Activated B cell treated with CpG ODN at 0.5 μM for 24 hours (primary cell): ENCODE measurements at places on chromosomes 13 and 19. TPM values are rescaled to one million over a fixed set of nuclear protein-coding genes. Genes with fewer than 3 reads are reported as not detected.
A peak's percentile ranks its signal among the peaks of the same experiment; 100 is the strongest.

- no peak for DNase-seq
- H3K27me3 ChIP-seq: no peaks in the 10 kb centered on the region
- H3K27ac ChIP-seq: no peak overlapping the region
- no peaks in the 10 kb centered on the region for H3K4me1 ChIP-seq
- no peaks in the 10 kb centered on the region for H3K36me3 ChIP-seq
Measured at GRCh38 chr13:59537500-59537899, 626.2 kb downstream of the DIAPH3 start.

Gene ZNF844
- total RNA-seq: 24.8 and 27.7 TPM in 2 replicates

Gene TMEM255B
- 5.2 and 6.2 TPM in 2 replicates for total RNA-seq

DNA sequence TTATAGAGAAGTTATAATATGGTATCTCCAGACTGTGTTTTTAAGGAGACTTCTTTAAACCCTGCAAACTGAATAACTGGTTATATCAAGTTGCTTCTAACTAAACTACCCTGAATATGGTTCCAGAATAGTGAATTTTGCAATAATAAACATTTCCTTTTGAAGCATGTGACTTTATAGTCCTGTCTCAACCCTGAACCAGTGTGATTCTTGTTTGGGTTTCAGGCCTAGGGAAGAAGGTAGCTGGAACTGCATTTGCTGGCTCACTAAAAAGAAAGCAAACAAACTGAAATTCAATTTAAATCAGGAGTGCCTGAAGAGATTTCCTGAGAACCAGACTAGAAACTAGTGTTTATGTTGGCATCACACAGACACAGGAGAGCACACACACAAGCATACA lies 4.9 kb downstream of the ARHGEF7 start:
- H3K4me1 ChIP-seq: peaks cover 5% of the 10 kb centered on the region
- H3K27ac ChIP-seq: no peak overlapping the region
- H3K27me3 ChIP-seq: peaks cover 40% of the 10 kb centered on the region
- no peaks in the 10 kb centered on the region for H3K36me3 ChIP-seq
- H3K4me3 ChIP-seq: no peak overlapping the region

DNA sequence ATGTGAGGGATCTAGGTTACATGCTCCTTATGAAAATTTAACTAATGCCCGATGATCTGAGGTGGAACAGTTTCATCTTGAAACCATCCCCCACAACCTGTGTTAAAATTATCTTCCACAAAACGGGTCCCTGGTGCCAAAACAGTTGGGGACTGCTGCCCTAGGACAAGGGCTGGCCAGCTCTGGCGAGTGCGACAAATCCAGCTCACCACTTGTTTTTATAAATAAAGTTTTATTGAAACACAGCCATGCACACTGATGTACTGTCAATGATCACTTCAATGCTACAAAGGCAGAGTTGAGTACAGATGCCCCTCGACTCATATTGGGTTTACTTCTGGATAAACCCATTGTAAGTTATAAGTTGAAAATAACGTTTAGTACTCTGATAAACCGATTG lies 235.3 kb downstream of the ATP8A2 start:
- H3K36me3 ChIP-seq: no peaks in the 10 kb centered on the region
- DNase-seq: no peak
- H3K27ac ChIP-seq: no peak overlapping the region
- H3K4me3 ChIP-seq: no peak overlapping the region

GRCh38 chr13:50255639-50256038 lies 240.4 kb downstream of the KCNRG start:
- H3K36me3 ChIP-seq: no peaks in the 10 kb centered on the region
- no peak for DNase-seq
- H3K27ac ChIP-seq: no peak overlapping the region

Gene FCER2
- 191 and 193 TPM in 2 replicates for total RNA-seq

Gene DACT3
- total RNA-seq: 0.49 and 0.75 TPM in 2 replicates

Gene NTN5
- 0.54 and 0.71 TPM in 2 replicates for total RNA-seq

GRCh38 chr13:60329221-60329923 lies 67.6 kb upstream of the TDRD3 start:
- H3K27me3 ChIP-seq: peaks cover 10% of the 10 kb centered on the region
- no peak overlapping the region for H3K27ac ChIP-seq
- no peak for DNase-seq
- H3K36me3 ChIP-seq: no peaks in the 10 kb centered on the region

Gene ZNF560
- 0.15 TPM in 1 of 2 replicates, not detected in the other for total RNA-seq

GRCh38 chr13:30381049-30381448 lies 41.2 kb upstream of the UBE2L5 start:
- no peak overlapping the region for H3K4me3 ChIP-seq
- peaks cover 28% of the 10 kb centered on the region for H3K4me1 ChIP-seq
- H3K27me3 ChIP-seq: no peaks in the 10 kb centered on the region
- no peak overlapping the region for H3K27ac ChIP-seq
- no peaks in the 10 kb centered on the region for H3K36me3 ChIP-seq

DNA sequence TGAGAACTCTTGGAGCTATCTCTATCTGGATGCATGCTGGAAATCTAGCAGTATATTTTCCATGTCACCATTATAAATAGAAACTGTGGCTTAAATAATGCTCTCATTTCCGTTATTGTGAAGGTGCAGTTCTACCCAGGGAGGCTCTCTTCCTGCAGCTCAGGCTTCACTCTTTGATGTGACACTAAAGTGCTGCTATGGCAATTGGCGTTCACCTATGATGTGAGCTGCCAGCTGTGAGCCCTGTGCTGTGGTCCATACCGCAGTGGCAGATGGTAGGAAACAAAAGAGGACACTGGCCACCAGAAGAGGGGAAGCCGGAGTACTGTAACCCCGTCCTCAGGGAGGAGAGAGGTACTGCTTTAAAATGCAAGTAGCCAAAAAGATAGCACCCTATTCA lies 40.6 kb upstream of the ZNF681 start:
- no peaks in the 10 kb centered on the region for H3K27me3 ChIP-seq
- no peak for DNase-seq
- peaks cover 32% of the 10 kb centered on the region for H3K4me1 ChIP-seq
- no peaks in the 10 kb centered on the region for H3K36me3 ChIP-seq

Gene COL4A1
- total RNA-seq: not detected in 2 replicates

DNA sequence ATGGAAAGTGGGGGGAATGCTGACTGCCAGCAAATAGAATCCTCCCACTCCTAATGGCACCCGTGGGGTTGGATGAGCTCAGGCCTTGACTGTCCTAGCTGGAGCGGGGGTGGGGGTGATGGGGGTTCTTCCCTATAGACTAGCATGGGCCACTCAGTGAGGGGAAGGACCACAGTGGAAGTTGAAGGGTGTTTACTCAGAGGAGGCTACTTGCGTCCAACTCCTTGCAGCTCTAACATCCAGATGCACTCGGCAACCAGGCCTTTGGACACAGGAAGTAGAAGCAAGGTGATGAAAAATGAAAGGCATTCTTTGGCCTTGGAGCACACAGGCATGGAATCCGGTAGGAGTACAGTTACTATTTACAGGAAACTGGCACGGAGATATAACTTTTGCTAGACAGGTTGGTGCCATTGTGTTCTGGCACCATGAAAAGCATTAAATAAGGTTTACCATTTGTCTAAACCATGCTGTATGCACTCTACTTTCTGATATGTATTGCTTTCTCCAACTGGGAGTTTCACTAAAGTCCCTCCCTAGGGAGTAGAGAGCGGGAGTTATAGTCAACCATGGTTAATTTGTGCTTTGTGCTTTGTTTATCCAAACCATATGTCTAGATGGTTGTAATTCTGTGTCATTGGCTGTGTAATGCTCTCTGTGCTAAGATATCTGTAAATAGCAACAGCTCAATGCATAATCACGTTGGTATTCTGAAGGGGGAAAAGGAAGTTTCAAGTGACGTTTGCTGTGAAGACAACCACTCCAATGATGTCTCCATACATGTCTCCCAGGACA lies 125.3 kb downstream of the TSHZ3 start:
- no peak for DNase-seq
- H3K4me1 ChIP-seq: no peaks in the 10 kb centered on the region

DNA sequence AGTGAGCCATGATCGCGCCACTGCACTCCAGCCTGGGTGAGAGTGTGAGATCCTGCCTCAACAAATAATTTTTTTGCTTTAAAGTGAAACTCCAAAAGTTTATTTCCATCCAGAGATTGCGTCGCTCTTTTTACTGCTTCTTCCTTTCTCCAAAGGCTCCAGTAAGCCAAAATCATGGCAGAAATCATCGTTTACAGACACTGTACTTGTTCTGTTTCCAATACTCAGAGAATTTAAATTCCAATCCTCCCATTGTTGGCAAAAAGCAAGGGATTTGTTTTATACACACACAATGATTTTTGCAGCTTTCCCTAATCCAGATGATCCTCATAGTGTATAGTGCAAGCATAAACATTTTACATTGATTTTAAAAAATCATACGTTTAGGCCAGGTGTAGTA lies 15.3 kb downstream of the FBXO27 start:
- no peak for DNase-seq
- no peak overlapping the region for H3K27ac ChIP-seq
- no peaks in the 10 kb centered on the region for H3K4me1 ChIP-seq
- no peaks in the 10 kb centered on the region for H3K36me3 ChIP-seq

DNA sequence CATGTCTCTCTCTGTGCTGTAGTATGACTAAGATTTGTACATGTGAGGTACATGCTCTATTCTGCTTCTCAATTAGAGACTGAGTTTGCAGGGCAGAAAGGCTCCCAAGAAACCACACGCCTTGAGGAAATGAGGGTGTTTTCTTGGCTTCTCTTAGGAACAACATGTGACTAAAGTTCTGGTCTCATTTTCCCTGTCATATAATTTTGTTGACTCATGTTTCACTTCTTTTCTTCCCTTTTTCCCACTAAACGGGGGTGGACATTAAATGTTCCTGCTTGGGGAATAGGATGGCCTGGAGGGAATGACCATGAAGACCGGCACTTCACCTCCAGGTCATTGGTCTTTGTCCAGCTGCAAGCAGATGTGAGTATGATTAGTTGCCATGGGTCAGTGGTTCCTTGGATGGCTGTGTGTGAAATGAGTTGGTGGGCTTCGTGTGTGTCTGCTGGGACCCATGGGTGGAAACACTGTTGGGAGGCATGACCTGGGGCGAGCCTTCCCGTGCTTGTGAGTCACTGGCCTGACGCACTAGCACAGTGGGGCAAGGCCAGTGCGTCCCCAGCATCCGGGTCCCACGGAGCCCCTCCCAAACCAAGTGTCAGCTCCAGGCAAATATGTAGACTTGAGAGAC lies 56.6 kb downstream of the COL4A1 start:
- no peak overlapping the region for H3K27ac ChIP-seq
- no peak overlapping the region for H3K4me3 ChIP-seq
- H3K36me3 ChIP-seq: no peaks in the 10 kb centered on the region
- H3K4me1 ChIP-seq: no peaks in the 10 kb centered on the region
- no peaks in the 10 kb centered on the region for H3K27me3 ChIP-seq

- H3K27me3 ChIP-seq: no peaks in the 10 kb centered on the region
- no peak overlapping the region for H3K4me3 ChIP-seq
- H3K36me3 ChIP-seq: peaks cover 46% of the 10 kb centered on the region
- H3K27ac ChIP-seq: no peak overlapping the region
- no peaks in the 10 kb centered on the region for H3K4me1 ChIP-seq
Measured at GRCh38 chr19:4495471-4495870, 22.8 kb downstream of the PLIN4 start.

- peaks cover 9% of the 10 kb centered on the region for H3K27me3 ChIP-seq
- no peak for DNase-seq
- H3K4me1 ChIP-seq: no peaks in the 10 kb centered on the region
- H3K36me3 ChIP-seq: no peaks in the 10 kb centered on the region
- H3K4me3 ChIP-seq: no peak overlapping the region
Measured at GRCh38 chr13:101139081-101139480, 277.2 kb downstream of the NALCN start.

GRCh38 chr13:46389457-46390451 lies 2.7 kb upstream of the RUBCNL start:
- peaks cover 28% of the 10 kb centered on the region for H3K36me3 ChIP-seq
- peak overlapping the region; percentile 93 for H3K27ac ChIP-seq
- no peak for DNase-seq
- peaks cover 70% of the 10 kb centered on the region for H3K4me1 ChIP-seq
- H3K4me3 ChIP-seq: peak overlapping the region; percentile 52

- H3K4me3 ChIP-seq: no peak overlapping the region
- no peak for DNase-seq
- no peaks in the 10 kb centered on the region for H3K4me1 ChIP-seq
- H3K27me3 ChIP-seq: no peaks in the 10 kb centered on the region
Measured at GRCh38 chr13:97719736-97720135, 233.7 kb upstream of the IPO5 start.

GRCh38 chr19:39692166-39692565 lies 12.1 kb upstream of the LGALS14 start:
- H3K4me1 ChIP-seq: no peaks in the 10 kb centered on the region
- no peak for DNase-seq
- no peak overlapping the region for H3K27ac ChIP-seq
- no peaks in the 10 kb centered on the region for H3K36me3 ChIP-seq

GRCh38 chr13:33497146-33497845 lies 211.7 kb upstream of the STARD13 start:
- H3K4me3 ChIP-seq: no peak overlapping the region
- peaks cover 16% of the 10 kb centered on the region for H3K4me1 ChIP-seq
- H3K27ac ChIP-seq: no peak overlapping the region
- H3K36me3 ChIP-seq: no peaks in the 10 kb centered on the region

- no peaks in the 10 kb centered on the region for H3K4me1 ChIP-seq
- no peaks in the 10 kb centered on the region for H3K27me3 ChIP-seq
- DNase-seq: no peak
- no peak overlapping the region for H3K27ac ChIP-seq
- no peak overlapping the region for H3K4me3 ChIP-seq
Measured at GRCh38 chr13:53240401-53241025, 211.9 kb downstream of the OLFM4 start.

Gene LYPD5
- 0.44 TPM in 1 of 2 replicates, not detected in the other for total RNA-seq

GRCh38 chr13:40781717-40782116 lies 7.7 kb upstream of the SLC25A15 start:
- no peak overlapping the region for H3K4me3 ChIP-seq
- DNase-seq: no peak
- no peaks in the 10 kb centered on the region for H3K27me3 ChIP-seq
- H3K36me3 ChIP-seq: no peaks in the 10 kb centered on the region
- H3K4me1 ChIP-seq: peaks cover 17% of the 10 kb centered on the region

DNA sequence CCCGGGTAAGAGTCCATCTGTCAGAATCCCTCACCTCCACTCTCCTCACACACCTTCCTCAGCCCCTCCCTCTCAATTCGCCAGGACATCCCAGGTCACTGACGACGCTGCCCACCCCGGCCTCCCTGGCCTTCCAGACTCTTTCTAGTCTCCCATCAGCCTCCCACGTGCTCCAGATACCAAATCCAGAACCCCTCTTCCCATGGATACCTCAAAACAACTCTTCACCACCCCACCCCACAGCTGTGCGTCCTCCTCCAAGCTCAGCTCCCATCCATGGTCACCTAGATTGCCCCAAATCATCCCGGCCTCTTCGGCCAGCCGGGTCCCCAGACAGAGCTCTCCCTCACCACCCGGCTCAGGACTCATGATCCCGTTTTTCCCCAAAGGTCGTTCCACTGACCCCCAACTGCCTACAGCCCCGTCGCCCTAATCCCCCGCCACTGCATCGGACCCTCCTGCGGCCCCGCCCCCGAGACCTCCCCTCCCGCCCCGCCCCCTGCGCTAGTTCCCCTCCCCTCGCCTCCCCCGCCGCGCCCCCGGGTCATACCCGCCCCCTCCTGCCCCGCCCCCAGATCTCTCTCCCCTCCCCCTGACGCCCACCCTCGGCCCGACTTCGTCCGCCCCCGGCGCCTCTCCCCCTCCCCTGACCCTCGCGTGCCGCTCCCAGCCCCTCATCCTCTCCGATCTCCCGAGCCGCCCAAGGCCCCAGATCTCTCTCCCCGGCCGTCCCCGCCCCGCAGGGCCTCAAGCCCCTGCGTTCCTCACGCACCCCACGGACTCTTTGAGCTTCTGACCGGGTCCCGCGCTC lies 546 bp downstream of the UBXN6 start:
- peaks cover 31% of the 10 kb centered on the region for H3K36me3 ChIP-seq
- DNase-seq: no peak
- peak overlapping the region; percentile 89 for H3K4me3 ChIP-seq
- H3K27ac ChIP-seq: peak overlapping the region; percentile 75
- peaks cover 20% of the 10 kb centered on the region for H3K4me1 ChIP-seq
- H3K27me3 ChIP-seq: no peaks in the 10 kb centered on the region

Gene INSR
- 3.2 and 3.3 TPM in 2 replicates for total RNA-seq

Gene MBD3L2
- total RNA-seq: not detected in 2 replicates
